ENCODE measurements at places on chromosomes 1 and 21. TPM values are rescaled to one million over a fixed set of nuclear protein-coding genes. Genes with fewer than 3 reads are reported as not detected.

The PDC gene
- total RNA-seq: not detected

The NEK2 gene
- total RNA-seq: 0.35 TPM

The PIK3R3 gene
- total RNA-seq: 44.2 TPM

The C8B gene
- not detected for total RNA-seq

The PRKAA2 gene
- 11.6 TPM for total RNA-seq

The PDPN gene
- total RNA-seq: 4.6 TPM

The KRTAP20-2 gene
- total RNA-seq: not detected

GRCh38 chr1:36175137-36176095 lies 19.5 kb downstream of the MAP7D1 start:
- DNase-seq: peak; percentile 77

GRCh38 chr1:7501084-7501491 lies 270.0 kb upstream of the VAMP3 start:
- no peak for DNase-seq

GRCh38 chr1:198929111-198929604 lies 290.3 kb downstream of the PTPRC start:
- no peak for DNase-seq

- no peak for DNase-seq
Observed at GRCh38 chr1:109111386-109112055, 2.4 kb upstream of the ELAPOR1 start.

DNA sequence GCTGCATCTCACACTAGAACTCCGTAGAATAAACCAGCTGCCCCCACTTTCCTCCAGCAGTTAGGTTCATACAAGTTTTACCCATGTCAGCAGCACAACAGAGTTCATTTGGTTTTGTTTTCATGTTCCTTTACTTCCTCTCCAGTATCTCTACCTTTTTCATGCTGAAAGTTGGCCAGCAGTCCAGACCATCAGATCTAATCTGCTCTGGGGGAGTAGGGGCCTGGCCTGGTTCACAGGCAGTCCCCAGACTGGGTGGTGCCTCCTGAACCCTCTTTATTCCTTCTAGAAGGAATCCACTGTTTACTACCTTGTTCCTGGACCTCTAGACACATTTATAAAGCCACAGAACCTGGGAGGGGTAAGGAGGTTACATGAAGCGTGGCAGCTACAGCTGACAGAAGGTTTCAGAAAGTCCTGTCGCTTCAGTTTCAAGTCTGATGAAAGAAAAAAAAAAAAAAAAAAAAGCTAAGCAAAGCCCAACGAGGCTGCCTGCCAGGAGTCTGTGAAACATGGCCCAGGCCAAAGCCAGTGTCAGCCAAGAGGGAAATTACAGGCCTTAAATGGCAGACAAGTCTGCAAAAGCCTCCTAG lies 184.6 kb upstream of the JUN start:
- DNase-seq: peak; percentile 48

- no peak for DNase-seq
Observed at GRCh38 chr21:46532080-46532479, 72.8 kb downstream of the S100B start.

- no peak for DNase-seq
Observed at GRCh38 chr1:241611063-241611462, 29.1 kb downstream of the CHML start.

- no peak for DNase-seq
Observed at GRCh38 chr21:46455575-46456385, 2.9 kb upstream of the DIP2A start.

DNA sequence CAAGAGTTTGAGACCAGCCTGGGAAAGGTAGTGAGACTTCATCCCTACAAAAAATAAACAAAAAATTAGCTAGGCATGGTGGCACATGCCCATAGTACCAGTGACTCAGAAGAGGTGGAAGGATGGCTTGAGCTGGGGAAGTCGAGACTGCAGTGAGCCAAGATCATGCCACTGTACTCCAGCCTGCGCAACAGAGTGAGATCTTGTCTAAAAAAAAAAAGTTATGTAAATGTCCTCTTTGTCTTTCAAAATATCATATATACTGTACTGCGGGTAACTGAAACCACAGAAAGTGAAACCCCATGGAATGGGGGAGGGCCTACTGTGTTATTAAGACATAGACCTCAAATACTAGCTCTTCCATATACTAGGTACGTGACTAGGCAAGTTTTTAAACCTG lies 20.8 kb downstream of the ACADM start:
- DNase-seq: no peak

DNA sequence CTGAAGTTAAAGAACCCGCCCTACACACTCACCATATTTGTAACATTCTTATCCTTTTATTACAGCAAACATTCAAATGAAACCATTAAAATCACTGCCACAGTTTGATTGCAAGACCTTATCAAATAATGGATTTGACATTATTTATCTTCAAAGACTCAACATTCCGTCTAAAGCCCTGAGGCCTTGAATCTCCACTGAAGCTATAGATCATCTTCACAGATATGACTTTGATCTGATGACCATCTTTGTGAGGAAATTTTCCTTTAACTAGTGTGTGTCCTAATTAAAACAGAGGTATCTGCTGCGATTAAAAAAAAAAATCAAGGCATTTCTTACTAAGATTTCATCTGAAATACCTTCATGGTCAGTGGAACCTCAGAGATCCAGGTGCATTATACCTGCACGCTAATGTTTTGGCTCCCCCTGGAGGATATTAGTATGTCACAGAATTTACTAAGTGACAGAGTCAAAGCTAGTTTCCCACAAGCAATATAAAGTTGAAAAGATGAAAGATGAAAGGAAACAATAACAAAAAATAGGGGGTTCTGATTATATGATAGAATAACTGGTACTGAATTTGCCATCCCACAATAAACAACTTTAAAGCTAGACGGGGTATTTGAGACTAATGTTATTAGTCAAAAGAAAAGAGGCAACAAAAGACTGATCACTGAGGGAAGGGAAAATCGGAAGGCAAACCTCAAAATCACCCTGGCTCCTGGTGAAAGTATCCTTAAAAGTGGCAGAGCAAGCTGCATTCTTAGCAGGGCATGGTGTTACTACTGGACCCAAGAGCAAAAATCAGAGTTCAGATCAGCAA lies 923.4 kb downstream of the NCAM2 start:
- DNase-seq: no peak

- DNase-seq: no peak
Observed at GRCh38 chr1:208709981-208710380, 465.8 kb upstream of the PLXNA2 start.

- DNase-seq: peak; percentile 82
Observed at GRCh38 chr1:150552128-150552910, 3.1 kb downstream of the ADAMTSL4 start.

DNA sequence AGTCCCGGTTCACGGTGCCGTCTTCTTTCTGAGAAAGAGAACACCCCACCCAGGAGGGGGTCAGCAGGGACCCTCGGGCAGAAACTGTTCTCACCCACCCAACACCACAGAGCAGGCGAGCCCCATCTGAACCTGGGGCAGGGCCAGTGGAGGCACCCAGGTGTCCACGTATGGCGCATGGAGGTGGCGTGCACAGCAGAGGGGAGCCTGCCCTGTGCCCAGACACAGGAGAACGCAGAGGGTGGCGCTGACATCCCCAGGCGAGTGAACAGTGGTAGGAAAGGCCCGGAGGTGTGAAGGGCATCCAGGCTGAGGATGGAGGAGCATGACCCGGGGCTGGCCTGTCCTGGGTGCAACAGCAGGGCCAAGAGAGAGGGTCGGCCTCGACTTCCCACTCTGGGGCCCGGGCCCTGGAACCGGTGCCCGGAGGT lies 91.1 kb downstream of the STUM start:
- no peak for DNase-seq

DNA sequence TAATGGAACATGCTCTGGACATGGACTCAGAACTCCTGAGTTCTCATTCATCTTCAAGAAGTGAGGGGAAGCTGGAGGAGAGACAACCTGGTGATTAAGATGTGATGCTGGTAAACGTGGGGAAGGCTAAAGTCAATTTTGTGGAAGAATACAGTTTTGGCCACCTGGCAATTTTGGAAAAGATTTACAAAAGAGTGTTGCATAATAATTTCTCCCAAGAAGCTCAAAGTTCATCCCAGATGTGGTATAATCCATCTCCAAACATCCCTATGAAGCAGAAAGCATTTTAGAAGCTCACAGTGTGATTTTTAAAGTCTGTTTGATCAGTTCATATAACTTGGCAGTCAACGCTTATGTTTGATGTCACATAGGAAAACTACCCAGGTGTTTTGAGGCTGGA lies 208.7 kb downstream of the LMX1A start:
- DNase-seq: no peak

GRCh38 chr21:39984286-39984991 lies 117.2 kb downstream of the PCP4 start:
- peak; percentile 62 for DNase-seq

- DNase-seq: no peak
Observed at GRCh38 chr21:45723049-45723958, 79.8 kb downstream of the PCBP3 start.

GRCh38 chr1:78716186-78716585 lies 66.6 kb downstream of the IFI44 start:
- DNase-seq: peak; percentile 55

GRCh38 chr1:6288665-6289064 lies 27.8 kb upstream of the GPR153 start:
- no peak for DNase-seq

DNA sequence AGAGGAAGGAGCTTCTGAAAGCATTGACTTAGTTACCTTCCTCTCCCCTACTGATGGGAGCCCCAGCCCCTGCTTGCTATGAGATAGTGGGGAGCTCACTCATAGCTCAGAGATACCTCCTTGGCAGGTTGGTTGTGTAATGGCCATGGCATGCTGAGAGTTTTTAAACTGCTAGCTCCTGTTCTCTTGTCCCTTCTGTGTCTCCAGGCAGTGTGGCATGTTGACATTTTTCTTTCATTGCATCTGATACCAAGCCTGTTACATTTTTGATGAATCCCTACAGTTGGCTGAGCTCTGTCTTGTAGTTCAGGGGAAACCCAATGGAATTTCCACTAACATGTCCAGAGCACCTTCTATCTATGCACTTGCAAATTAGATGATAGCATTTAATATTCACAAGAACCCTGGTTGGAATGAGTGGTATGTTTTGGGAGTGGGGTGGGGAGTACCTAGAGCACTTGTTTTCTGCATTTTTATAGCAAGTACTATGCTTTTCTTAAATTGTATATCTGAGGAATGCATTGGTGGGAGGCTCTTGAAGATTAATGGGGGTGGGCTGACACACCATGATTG lies 39.1 kb upstream of the EFCAB14 start:
- DNase-seq: no peak

DNA sequence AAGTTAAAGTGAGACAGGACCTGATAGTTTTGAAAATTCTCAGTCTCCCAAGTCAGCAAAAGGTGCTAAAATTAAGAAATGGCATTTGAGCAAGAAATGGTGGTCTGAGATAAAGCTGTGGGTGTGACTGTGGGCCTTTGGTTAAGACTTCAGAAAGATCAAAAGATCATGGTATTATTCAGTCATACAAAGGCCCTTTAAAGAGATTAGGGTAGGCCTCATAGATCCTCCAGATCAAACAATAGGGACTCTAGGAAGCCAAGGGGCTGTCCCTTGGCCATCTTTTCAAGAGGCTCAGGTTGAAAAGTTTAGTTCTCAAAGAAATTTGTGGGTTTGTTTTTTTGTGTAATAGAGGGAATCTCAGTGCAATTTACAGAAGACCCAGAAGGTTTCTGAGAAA lies 8.4 kb downstream of the HMGB4 start:
- DNase-seq: no peak

DNA sequence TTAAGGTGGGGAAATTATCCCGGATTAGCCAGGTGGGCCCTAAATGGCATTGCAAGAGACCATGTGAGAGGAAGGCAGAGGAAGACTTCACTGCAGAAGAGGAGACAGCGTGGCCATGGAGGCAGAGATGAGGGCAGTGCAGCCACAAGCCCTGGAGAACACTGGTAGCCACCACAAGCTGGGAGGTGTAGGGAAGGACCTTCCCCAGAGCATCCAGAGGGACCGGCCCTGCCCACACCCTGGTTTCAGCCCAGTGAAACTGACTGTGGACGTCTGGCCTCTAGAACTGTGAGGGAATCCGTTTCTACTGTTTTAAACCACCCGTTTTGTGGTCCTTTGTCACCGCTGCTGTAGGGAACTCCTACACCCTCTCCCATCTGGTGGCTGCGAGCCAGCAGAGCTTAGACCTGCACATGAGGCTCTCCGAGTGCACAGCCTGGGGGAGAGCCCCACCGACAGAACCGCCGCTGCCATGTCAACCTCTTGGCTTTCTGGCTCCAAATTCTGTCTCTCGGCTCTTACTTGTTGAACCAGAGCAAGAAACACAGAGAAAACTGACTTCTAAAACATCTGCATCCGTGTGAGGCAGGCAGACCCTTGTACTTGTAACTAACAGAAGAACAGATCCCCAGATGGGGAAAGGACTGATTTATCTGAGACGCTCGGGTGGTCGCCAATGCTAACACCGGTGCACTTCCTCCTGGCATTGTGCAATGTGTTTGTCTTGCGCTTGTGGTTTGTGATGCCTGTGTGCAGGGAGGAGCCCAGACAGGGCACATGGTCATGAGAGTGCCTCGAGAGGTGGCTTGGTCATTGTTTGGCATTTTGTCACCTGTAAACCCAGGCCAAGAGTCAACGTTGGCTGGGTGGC lies 90.8 kb upstream of the TMPRSS2 start:
- no peak for DNase-seq

- no peak for DNase-seq
Observed at GRCh38 chr21:46424621-46425020, 34.1 kb upstream of the DIP2A start.

DNA sequence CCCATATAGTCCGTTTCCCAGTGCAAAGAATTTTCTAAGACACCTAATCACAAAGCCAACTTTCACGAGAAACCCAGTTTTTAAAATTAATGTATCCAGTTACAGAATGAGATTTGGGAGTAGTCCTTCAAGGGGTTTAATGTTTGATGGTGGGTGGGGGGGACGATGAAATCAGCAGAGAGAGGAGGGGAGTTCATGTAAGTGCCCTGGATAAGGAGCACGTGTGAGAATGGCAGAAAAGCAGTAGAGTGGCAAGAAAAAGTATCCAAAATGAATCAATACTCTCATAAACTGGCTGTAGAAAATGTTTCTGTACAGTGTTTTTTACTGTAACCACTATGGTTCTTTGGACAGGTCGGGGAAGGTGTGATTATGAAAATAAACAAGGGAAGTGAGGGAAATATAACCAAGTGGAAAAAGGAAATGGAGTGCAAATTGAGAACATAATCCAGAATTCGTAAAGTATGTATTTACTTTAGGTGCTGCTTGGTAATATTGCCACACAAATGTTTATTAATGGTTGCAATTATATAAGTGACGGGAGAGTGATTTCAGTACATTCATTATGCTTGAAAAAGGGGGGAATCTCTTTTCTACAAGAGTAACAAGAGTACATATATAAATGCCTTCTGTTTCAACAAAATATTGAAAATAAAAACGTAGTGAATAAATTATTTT lies 118.7 kb upstream of the RRP15 start:
- no peak for DNase-seq

DNA sequence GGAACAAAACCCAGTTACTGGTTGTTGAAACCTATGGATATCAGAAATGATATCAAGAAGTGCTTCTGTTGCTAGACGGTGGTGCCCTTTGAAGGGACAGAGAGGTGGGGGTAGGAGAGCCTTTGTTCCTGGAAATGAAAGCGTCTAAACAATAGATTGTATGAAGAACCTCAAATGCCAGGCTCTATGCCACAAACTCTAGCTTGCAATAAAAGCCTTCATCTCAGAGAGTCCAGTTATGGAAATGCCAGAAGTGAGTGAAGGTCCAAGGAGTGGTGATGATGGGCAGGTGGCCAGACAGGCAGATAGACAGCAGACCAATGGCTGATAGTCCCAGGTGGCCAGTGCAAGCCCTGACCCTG lies 414.1 kb upstream of the PROX1 start:
- DNase-seq: no peak
